ENCODE measurements at places on chromosomes 3 and 15.

DNA sequence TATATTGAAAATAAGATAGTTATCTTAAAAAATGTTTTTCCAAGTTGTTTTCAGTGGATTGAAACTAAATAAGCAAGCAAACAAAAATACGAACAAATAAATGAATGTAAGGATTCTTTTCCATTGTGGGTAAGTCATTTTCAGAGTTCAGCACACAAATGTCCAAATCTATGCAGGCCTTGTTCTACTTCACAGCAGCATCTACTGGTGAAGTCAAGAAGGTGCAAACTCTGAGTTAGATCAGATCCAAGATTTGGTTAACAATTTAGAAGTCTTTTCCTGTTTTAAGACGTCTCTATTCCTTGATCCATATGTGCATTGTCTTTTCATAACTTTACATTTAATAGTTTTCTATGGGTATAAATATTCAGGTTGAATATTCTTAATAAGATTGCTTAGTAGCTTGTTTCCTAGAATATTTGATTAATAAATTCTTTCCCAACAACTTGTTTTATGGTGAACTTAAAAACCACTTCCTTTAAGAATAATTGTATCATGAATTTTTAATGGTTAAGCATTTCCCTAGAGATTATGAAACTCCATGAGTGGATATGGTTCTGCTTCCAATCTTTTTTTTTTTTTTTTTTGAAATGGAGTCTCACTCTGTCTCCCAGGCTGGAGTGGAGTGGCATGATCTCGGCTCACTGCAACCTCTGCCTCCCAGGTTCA is 10.5 kb downstream of the PTX3 start:
- no peak for DNase-seq

GRCh38 chr3:107877936-107878335 is 212.9 kb downstream of the CD47 start:
- no peak for DNase-seq

GRCh38 chr3:14455571-14456317 is 53.3 kb downstream of the SLC6A6 start:
- DNase-seq: no peak

DNA sequence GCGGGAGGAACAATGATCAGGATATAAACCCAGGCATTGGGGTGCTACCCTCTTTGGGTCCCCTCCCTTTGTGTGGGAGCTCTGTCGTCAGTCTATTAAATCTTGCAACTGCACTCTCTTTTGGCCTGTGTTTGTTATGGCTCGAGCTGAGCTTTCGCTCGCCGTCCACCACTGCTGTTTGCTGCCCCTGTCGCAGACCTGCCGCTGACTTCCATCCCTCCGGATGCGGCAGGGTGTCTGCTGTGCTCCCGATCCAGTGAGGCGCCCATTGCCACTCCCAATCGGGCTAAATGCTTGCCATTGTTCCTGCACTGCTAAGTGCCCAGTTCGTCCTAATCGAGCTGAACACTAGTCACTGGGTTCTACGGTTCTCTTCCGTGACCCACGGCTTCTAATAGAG is 1443.7 kb upstream of the CADM2 start:
- DNase-seq: no peak

- no peak for DNase-seq
Observed at GRCh38 chr15:98677345-98678059, 29.2 kb downstream of the IGF1R start.

- DNase-seq: no peak
Observed at GRCh38 chr3:170772175-170772574, 97.8 kb downstream of the RPL22L1 start.

- DNase-seq: peak; percentile 28
Observed at GRCh38 chr15:91302588-91303439, 202.8 kb downstream of the SV2B start.

- DNase-seq: no peak
Observed at GRCh38 chr3:125090649-125091048, 34.9 kb upstream of the HEG1 start.

DNA sequence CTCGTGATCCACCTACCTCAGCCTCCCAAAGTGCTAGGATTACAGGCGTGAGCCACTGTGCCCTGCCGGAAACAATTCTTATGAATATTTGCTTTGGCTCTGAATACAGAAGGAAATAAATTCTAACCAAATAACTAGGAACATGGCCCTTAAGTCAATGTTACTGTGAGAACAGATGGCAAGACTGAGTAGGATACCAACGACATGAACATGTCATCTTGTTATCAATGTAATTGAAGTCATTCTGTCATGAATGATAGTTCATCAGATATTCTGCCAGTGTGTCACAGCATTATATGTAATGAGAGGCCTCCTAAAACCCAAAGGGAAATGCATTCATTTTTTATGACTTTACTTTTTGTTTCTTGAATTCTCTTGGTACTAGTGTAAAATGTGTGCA is 548.8 kb downstream of the MCTP2 start:
- DNase-seq: no peak

GRCh38 chr15:67024998-67025368 is 40.4 kb upstream of the SMAD3 start:
- no peak for DNase-seq

DNA sequence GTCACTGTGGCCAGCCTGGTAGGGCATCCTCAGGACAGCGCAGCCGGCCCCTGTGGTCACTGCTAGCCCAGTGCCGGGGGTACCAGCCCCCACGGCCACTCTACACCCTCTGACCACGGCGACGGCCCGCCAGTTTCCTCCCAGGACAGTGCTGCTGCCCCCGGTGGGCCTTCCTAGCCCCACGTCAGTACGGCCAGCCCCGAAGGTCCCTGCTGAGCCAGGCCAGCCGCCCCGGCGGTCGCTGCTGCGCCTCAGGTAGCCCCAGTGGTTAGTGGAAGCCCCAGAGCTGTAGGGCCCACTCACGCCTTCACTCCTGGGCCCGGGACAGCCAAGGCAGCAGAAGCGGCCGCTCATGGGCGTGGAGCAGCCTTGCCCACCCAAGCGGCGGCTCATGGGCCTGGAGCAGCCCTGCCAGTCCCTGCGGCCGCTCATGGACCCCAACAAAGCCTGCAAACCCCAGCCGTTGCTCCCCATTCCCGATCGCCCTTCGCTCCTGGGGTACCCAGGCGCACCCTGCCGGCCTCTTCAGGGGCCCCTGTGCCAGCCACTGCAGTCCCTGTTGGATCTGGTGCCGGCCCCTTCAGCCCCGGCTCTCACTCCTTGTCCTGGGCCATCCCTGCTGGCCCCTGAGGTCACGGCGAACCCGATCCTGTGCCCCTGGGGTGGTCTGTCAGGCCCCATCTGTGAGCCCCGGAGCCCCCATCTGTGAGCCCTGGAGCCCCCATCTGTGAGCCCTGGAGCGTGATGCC is 9.5 kb upstream of the ROPN1B start:
- no peak for DNase-seq

GRCh38 chr3:190514413-190515153 is 698 bp downstream of the IL1RAP start:
- DNase-seq: peak; percentile 60
